Right hindlimb (tissue), 1 donor: ENCODE measurements at places on chromosomes 12 and 14.
A peak's percentile ranks its signal among the peaks of the same experiment; 100 is the strongest.

DNA sequence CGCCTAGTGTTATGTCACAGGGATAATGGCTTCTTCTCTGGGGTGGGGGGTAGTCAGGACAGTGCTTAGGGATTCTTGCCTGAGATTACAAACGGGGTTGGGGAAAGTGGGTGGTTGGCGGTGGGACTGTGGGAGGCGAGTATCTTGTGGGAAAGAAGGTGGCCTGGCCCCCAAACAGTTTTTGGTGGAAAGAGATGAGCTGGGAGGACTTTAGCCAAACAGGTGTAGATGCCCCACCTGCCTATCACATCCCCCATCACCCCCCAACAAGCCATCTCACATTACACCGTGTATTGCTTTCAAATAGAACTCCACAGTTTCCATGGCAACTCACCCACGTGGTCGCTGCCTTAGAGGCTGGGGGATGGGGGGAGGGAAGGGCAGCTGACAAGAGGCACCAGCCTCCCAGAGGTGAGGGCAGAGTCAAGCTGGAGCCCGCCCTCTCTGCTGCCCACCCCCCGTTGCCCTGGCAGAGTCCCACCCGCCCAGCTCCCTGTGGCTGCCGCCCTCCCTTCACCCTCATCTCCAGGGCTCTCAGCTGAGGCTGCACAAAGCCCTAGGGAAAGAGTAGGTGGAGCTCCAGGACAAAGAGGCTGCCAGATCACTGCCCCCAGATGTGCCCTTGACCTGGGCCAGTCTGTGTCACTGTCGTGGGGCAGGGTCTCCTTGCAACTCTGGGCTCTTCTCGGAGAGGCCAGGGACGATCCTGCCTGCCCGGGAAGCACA, 98.3 kb downstream of the LRRC74A start:
- peak; percentile 72 for DNase-seq

GRCh38 chr12:47843226-47843980, 23.7 kb upstream of the HDAC7 start:
- no peak for DNase-seq

DNA sequence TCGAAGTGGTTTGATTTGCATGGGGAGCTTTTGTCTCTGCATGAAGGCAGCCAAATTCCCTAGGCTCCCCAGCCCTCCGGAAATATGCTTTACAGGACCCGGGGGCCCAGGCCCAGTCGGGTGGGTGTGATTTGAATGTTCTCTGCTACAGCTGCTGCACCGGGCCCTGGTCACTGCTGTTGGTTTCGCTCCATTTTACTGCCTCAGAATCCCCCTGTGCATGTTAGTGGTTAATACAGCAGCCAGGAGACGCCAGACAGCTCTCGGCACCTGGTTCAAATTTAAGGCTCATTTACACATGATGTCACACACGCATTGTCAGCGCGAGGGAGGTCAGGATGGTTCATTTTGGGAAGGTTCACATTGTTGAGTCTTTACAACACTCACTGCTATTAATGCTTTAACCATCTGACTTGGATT, 99.6 kb downstream of the SLC38A6 start:
- peak; percentile 90 for DNase-seq

DNA sequence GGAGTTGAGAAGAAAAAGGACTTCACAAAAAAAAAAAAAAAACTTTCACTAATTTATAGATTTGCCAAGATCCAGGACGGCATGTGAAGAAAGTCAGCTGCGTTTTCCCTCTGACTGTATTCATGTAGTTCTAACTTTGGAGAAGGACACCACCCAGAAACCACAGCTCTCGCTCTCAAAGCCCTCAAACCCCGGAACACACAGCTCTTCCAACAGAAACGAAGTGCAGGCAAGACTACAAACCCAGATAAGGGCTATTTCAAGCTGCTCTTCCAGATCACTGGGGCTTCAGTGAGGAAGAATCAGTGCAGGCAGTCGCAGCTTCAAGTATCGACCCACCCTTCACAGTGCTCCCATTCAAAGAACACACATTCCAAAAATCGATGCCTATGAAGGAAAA, 13.2 kb downstream of the KCNH5 start:
- no peak for DNase-seq

GRCh38 chr14:100899884-100900771, 3.4 kb downstream of the RTL1 start:
- DNase-seq: peak; percentile 81

DNA sequence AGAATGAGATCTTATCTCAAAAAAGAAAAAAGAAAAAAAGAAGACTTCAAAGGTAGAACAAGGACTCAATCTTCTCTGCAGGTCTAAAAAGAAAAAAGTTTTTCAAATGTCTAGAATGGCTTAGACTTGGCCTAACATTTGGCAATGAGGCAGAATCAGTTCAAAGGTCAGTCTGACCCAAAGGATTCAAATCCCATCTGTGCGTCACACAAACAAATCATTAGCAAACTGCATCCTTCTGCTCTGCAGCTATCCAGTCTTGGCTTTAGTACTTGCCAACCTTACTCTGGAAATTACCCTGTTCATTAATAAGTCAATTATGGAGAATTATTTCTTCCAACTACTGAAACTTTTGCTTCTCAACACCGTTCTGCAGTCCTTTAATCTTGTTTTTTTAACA, 3.1 kb downstream of the YAF2 start:
- DNase-seq: no peak

- DNase-seq: no peak
Measured at GRCh38 chr12:72612171-72612570, 340.0 kb downstream of the TRHDE start.

- DNase-seq: no peak
Measured at GRCh38 chr12:13194401-13195110, 2.0 kb upstream of the EMP1 start.

- DNase-seq: no peak
Measured at GRCh38 chr12:26058818-26059217, 66.0 kb downstream of the BHLHE41 start.

DNA sequence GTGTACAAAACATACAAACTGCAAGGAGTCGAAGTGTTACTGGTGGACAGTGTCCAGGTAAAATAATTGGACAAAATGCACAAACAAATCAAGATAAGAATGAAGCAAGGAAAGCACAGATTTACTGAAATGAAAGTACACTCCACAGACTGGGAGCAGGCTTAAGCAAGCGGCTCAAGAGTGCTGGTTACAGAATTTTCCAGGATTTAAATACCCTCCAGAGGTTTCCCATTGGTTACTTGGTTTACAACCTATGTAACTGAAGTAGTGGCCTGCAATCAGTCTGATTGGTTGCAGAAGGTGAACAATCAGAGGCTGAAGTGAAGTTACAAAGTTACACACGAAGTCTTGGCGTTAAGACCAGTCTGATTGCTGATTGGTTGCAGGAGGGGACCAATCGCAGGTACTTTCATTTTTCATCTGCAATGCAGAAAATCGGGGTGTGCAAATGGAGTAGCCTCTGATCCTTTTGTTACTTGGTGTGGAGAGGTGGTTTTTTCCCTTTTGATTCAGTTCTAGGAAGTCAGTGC, 11.6 kb upstream of the SCN8A start:
- no peak for DNase-seq

- no peak for DNase-seq
Measured at GRCh38 chr12:117101953-117102799, 3.0 kb upstream of the TESC start.

DNA sequence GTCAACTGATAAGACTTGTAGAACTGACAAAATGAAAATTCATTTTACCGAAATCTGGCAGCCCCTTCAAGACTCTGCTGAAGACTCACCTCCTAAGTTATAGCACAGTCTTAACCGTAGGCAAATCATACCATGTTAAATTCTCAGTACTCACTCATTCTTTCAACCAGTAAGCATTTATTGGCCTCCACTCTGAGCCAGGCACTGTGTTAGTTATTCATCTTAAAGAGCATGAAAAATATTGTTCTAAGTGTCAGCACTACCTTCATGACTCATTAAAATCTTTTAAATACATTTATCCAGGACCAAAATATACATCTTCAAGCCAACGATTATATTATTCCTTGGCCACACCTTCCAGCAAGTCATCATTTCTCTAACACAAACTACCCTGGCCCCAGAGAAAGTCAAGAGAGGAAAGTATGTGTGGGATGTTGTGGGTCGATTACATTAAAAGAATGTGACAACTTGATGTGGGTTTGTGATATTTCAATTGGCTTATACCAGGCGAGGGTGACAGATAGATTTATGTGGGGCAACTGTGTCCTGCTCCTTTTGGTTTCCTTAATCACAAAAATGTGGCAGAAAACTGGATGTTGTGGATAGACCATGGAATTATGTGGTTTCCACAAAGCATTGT, 55.0 kb downstream of the TMEM30B start:
- DNase-seq: no peak

GRCh38 chr14:104441275-104442106, 138.1 kb upstream of the C14orf180 start:
- DNase-seq: no peak

- no peak for DNase-seq
Measured at GRCh38 chr14:73208390-73208789, 28.9 kb upstream of the PAPLN start.

DNA sequence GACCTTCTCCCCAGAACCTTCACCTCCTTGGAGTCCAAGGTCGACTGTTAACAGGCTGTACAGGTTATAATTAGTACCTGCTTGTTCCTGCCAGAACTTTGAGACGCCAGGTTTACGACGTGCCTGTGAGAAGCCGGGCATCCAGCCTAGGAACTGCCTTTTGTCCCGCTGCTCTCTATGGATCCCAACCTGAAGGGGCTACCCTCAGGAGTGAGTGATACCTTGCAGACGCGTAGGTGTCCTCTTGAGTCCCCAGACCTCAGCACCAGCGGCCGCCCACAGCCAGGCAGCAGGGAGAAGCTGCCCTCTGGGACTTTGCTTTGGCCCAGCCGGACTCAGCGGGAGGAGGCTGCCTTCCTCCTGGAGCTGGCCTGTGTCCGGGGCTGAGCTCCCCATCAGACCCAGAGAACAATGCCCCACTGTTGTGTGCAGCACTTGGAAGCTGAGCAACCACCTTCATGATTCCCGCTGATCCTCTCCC, 16.2 kb downstream of the SYNE3 start:
- no peak for DNase-seq

- no peak for DNase-seq
Measured at GRCh38 chr14:99410019-99410418, 70.6 kb downstream of the SETD3 start.

- DNase-seq: no peak
Measured at GRCh38 chr12:116709768-116710167, 28.1 kb downstream of the SPRING1 start.

- no peak for DNase-seq
Measured at GRCh38 chr12:46233423-46233822, 35.4 kb downstream of the SLC38A1 start.

GRCh38 chr12:22518060-22518719, 26.2 kb downstream of the C2CD5 start:
- no peak for DNase-seq

- peak; percentile 51 for DNase-seq
Measured at GRCh38 chr12:52258335-52258901, 16.0 kb upstream of the KRT86 start.

DNA sequence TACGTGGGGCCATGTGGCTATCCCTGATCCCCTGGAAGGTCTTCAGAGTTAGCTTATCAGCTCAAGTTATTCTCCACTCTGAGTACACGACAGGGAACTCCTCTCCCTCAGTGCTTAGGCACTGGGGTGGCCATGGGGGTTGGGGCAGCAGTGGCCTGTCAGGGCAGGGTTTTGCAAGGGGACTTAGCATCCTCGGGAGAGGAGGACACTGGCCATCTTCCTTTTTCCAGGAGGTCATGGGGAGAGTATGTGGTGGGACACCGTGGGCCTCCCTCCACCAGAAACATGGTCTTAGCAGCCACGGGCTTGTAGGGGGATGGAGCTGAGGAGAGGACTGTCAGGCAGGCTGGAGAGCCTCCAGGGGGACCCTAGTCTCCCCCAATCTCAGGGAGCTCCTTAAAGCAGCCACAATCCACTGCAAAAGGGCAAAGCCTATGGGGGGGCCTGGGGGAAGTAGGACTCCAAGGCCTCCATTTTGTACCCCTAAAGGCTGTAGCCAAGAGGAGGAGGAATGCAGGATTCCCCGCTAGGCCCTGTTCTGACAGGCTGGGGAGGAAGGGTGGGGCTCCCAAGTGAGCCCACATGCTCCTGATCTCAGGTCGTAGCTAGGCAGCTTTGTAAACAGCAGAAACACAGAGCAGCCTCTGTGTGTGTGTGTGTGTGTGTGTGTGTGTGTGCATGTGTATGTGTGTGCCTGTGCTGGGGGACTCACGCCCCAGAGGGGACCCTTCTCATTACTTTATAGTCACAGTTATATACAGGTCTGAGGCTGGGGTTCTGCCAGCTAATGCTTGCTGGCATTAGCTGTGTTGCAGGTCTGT, 36.6 kb downstream of the KRT80 start:
- DNase-seq: peak; percentile 52

DNA sequence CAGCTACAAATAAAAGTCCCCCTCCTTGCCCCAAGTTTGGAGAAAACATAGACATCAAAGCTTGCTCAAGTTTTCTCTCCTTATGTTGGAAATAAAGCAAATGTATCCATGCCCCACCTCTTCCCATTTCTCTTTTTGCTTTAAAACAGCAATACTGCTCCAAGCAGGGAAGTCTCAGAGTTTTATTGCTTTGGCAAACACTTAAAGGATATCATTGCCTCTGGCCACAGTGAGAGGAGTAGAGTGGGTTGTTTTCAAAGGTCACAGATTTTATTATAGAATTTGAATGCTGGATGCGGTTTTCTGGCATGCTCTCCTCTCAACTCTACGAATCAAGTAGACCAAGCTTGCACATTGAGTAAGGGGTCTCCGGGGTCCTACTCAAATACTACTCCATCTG, 149.7 kb downstream of the TTC7B start:
- no peak for DNase-seq

- DNase-seq: no peak
Measured at GRCh38 chr12:10366875-10367274, 23.0 kb downstream of the KLRK1 start.

- DNase-seq: peak; percentile 36
Measured at GRCh38 chr14:89491711-89492381, 74.8 kb upstream of the FOXN3 start.

DNA sequence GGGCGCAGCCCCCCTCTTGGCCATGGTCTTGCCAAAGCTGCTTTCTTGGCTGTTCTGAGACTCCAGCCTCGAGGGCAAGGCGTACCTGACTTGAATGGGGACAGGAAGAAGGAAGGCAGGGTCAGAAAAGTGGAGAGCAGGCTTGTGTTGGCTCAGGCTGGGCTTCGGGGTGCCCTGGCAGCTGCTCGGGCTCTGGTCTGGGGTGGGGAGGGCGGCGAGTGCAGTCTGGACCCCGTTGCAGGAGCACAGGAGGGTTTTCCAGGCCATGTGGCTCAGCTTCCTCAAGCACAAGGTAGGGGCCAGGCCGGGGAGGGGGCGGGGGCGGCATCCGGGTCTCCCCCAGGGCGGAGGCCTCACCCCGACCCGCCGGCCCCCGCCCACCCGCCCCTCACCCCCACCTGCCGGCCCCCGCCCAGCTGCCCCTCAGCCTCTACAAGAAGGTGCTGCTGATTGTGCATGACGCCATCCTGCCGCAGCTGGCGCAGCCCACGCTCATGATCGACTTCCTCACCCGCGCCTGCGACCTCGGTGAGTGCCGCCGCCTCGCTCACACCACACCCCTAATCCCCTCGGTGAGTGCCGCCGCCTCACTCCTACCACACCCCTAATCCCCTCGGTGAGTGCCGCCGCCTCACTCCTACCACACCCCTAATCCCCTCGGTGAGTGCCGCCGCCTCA, 4.2 kb downstream of the NOC4L start:
- DNase-seq: no peak
